A673 (cell line): ENCODE measurements at places on chromosomes 4 and X.
A peak's percentile ranks its signal among the peaks of the same experiment; 100 is the strongest.

GRCh38 chr4:37827030-37827685 is 672 bp downstream of the PGM2 start:
- no peak for DNase-seq

DNA sequence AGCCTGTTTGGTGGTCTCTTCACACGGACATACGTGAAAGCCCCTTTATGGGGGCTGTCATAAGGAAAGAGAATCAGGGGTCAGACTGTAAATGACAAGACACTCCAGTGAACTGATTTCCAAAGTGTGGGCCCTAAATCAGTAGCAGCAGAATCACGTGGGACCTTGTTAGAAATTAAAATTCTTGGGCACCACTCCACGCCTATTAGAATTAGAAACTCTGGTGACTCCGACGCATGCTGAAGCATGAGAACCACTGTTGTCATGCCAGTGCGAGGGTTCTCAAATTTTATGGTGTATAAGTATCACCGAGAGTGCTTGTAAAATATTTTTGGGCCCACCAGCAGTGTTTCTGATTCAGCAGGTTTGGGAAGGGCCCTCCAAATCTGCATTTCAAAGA is 672.8 kb downstream of the DMD start:
- no peak for DNase-seq

- no peak for DNase-seq
Measured at GRCh38 chr4:173652283-173652931, 122.4 kb upstream of the HAND2 start.

DNA sequence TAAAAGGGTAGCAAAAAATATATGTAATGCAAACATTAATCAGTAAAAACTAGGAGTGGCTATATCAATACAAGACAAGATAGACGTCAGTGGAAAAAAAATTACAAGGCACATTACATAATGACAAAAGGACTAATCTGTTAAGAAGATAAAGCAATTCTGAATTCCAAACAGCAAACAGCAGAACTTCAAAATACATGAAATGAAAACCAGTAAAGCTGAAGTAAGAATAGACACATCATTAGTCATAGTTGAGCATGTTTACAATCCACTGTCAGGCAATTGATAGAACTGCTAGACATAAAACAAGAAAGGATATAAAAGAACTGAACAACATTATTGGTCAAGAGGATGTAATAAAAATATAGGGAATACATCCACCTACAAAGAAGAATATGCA is 12.2 kb downstream of the SULT1B1 start:
- DNase-seq, result no peak

DNA sequence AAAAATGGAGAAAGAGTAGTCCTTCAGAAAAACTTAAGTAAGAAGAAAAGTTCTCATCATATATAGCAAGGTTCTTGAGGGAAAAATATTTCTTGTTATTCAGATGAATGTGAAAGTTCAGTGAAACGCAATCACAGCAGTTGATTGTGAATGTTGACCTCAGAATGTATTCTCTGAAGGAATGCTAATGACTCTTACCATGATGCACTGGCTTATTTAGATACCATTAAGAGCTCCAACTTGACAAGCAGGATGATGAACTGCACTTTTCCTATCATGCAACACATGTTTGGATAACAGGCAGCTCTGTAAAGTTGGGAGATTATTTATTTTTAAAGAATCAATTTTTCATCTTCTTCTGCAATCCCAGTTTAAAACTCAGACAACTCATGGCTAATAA is 115.5 kb upstream of the MYOZ2 start:
- DNase-seq, result no peak

DNA sequence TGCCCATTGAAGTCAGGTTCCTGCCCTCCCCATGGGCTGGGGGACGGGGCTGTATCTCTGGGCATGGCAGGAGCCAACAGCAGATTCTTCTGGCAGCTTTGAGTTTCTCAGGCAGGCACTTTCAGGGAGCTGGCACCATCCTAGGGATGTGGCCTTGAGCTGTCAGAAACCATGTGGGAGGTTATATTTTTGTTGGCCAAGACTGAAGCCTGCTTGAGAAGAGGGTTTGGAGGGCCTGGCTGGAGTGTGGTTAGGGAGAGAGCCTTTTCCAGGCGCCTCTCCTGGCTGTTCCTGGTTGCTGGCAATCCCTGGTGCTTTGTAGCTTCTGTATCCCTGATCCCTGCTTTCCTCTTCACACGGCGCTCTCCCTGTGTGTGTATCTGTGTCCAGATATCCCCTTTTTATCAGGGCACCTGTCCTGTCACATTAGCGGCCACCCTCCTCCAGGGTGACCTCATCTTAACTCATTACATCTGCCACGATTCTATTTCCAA is 30.6 kb upstream of the SORCS2 start:
- DNase-seq, result no peak

DNA sequence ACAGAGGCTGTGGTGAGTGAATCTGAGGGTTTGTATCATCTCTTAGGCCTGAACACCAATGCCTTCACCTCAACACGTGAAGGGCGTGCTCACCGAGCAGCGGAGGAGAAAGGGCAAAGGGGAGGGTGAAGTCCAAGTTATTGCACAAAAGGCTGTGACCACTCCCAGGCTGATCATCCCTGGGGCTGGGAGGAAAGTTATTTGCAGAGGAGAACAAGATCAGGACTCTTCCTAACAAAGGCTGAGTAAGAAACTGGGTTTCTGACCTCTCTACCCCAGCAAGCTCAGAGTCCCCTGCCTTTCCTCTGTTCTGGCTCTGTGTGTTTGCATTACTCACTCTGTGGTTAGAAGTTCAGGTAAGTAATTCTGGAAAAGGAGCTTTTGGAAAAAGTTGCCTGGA is 366.3 kb upstream of the CXorf51A start:
- DNase-seq, result no peak

DNA sequence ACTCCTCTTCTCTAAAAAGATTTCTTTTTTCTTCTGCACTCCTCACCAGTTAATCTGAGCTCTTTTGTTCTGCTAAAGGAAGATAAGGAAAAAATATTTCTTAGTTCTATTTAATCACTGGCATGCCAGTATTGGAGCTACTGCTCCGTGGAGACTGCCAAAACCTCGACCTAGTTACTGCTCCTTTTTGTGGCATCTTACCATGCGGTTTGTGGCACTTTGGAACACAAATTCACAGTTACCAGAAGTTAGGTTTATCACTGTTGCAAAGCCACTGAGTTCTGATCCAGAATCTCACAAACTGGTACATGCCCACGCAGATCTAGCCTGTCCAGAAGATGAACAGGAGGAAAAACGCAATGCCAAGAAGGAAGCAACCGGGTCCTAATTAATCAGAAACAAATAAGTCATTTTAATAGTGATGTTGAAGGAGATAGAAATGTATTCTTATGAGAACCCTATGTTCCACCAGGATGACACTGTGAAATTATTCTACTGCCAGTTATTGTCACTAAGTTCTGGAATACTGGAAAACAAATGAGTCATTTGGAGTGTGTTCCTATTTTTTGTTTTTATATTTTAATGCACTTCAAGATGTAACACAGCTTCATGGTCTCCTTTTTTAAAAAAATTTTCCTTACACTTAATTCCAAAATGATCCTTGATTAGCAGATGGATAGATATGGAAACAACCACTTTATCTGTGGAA is 106.7 kb upstream of the GK2 start:
- no peak for DNase-seq

DNA sequence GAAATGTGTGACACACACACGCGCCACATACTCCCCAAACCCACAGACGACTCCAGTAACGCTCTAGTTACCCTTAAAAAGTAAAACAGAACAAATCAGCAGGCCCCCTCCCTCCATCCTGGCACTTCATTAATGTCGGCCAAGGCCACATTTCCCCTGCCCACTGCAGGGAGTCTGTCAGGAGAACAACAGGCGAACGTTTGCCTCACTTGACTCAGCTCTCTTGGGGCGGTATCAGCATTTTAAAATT is 671 bp upstream of the FHIP1A start:
- DNase-seq, result no peak

- no peak for DNase-seq
Measured at GRCh38 chr4:124977045-124977444, 264.5 kb upstream of the ANKRD50 start.

- DNase-seq, result peak; percentile 31
Measured at GRCh38 chr4:76689145-76689817, 208.7 kb downstream of the SOWAHB start.

DNA sequence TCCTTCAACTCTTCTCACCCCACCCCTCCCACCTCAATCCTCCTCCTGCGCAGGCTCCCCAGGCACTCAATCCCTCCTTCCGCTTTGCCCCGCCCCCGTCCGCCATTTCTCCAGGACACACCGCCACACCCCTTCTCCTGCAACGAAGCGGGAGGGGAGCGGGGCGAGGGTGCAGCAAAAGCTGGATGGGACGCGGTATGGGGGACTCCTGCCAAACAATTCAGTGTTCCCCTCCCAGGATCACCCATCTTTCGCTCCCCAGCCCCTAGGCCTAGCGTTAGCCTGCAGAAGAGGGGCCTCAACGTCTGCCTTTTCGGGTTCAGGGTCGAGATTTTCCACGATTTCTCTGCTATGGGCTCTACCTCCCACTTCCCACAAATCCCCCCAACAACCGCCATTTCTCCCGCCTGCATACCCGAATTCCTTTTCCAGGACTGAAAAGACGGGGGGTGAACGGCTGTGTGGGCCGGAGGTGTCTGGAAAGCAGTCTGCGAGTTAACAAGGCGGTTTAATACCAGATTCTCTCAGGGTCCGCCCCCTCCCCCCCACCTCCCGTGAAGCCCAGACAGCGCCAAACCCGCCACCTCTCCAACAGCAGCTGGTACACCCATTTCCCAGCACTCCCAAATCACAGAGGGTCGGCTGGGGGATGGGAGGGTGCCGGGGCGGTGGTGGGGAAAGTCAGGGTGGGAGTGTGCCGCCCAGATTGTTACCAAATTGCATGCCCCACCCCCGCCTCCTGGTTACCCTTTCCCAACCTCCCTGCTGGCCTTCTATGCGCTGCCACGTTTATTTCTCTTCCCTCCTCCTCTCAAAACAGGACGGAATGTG is 774 bp downstream of the ARMCX2 start:
- peak; percentile 83 for DNase-seq

DNA sequence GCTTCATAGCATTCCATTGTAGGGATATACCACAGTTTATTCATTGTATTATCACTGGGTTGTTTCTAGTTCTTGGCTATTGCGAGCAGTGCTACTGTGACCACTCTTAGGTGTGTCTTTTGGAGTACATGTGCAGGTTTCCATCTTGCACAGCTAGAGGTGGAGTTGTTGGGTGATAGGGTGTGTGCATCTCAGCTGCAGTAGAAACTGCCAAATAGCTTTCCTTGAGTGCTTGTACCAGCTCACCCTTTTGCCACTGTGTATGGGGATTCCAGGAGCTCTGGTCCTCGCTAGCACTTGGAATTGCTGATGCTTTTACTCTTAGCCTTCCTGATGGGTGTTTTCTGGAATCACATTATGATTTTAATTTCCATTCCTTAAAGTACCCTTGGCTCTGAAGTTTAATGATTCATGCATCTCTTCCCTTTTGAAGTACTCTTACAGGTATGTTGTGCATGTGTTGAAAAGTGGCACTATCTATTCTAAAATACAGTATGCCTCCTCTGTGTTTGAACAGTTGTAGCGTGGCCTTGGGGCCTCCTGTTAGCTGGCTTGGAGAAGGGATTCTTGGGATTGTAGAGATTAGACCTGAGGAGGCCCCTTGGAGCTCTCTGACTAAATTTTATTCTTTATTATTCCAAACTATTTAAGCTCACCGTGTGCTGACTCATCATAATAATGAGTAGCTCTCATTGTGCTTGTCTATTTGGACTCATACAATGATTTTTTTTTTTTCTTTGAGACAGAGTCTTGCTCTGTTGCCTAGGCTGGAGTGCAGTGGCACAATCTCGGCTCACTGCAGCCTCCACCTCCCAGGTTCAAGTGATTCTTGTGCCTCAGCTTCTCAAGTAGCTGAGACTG is 38.4 kb downstream of the HTT start:
- peak; percentile 12 for DNase-seq

- DNase-seq, result no peak
Measured at GRCh38 chrX:64338296-64338695, 57.0 kb downstream of the MTMR8 start.

GRCh38 chrX:140099221-140099620 is 133.9 kb upstream of the CXorf66 start:
- no peak for DNase-seq

DNA sequence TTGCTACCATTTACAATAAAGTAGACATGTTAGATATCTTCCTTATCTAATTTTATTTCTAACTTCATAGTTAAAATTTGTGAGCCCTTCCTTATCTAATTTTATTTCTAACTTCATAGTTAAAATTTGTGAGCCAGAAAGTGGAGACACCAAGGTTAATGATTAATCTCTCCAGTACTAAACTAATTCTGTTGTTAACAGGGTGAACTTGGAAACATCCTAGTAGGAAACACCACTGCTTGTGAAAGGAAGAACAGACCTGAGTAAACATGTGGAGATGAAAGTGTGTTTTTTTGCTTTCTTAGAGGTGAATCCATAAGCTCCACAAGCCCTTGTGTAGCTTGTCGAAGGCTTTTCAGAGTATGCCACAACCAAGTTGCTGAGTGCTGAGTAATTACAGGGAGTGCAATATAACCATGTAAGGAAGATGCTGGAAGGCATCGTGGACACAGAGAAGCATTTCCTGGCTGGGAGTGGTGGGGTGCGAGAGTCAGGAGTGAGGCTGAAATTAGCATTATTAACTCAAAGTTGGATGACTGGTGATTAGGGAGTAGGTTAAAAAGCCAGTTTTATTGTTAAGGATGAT is 118.6 kb upstream of the NEIL3 start:
- no peak for DNase-seq

- no peak for DNase-seq
Measured at GRCh38 chrX:40104630-40104984, 6.8 kb upstream of the BCOR start.

- no peak for DNase-seq
Measured at GRCh38 chr4:134365852-134366251, 164.3 kb upstream of the PABPC4L start.

GRCh38 chr4:80685214-80685613 is 345.3 kb upstream of the BMP3 start:
- no peak for DNase-seq

DNA sequence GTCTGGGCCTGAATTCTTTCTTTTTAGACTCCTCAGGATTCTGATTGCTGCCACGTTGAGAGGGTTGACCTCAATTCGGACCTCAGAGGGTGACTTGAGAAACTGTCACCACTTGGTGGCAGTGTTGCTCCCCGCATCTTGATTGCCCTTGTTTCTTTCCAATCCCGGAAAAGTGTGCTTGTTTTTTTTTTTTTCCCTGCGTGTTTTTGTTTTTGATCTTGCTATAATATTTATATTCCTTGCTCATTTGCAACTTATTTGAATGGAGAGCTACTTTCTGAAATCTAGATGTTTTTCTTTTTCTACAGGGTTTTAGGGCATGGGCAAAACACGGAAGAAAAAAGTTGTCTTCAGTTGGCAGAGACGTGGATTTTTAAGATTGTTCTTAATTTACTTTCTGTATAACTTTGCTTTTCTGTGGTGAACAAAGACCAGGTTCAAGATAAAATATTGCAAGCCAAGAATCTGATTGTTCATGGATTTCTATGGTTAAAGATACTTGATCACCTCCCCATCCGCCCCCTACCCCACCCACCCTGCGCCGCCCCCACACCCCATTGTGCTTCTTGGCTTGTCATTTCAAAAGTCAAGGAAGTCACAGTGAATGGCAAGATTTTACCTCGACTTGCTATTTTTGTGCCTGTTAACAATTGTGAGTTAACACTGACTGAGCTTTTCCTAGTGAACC is 102.0 kb downstream of the PTTG2 start:
- peak; percentile 76 for DNase-seq

GRCh38 chr4:8351931-8352367 is 82.4 kb downstream of the HTRA3 start:
- no peak for DNase-seq

- no peak for DNase-seq
Measured at GRCh38 chrX:2679534-2680485, 11.3 kb upstream of the CD99 start.
